RPMI7951 (cell line): ENCODE measurements at places on chromosomes 3 and 15. TPM values are rescaled to one million over a fixed set of nuclear protein-coding genes. Genes with fewer than 3 reads are reported as not detected.

The ACAN gene
- total RNA-seq, result 0.78 and 0.96 TPM in 2 replicates

The MME gene
- 73.8 and 77.4 TPM in 2 replicates for total RNA-seq

The IL17RB gene
- not detected in 2 replicates for total RNA-seq

The FAM107A gene
- not detected in 2 replicates for total RNA-seq

The ARL13B gene
- 13.4 and 18.4 TPM in 2 replicates for total RNA-seq

The MESP2 gene
- total RNA-seq, result 1.8 and 2.6 TPM in 2 replicates

The CFAP20DC gene
- total RNA-seq, result 11.3 and 12.0 TPM in 2 replicates

The CYP1A1 gene
- 1.3 and 1.4 TPM in 2 replicates for total RNA-seq

The CLRN1 gene
- total RNA-seq, result not detected in 2 replicates

The CCR8 gene
- not detected in 2 replicates for total RNA-seq

The PPIP5K1 gene
- total RNA-seq, result 16.7 and 16.9 TPM in 2 replicates

The GHSR gene
- not detected in 2 replicates for total RNA-seq

The ZPLD1 gene
- 0.20 TPM in 1 of 2 replicates, not detected in the other for total RNA-seq

The KLF15 gene
- 0.59 and 0.72 TPM in 2 replicates for total RNA-seq

The CX3CR1 gene
- total RNA-seq, result under 0.01 TPM in 1 of 2 replicates, not detected in the other

The FMN1 gene
- 5.0 and 5.8 TPM in 2 replicates for total RNA-seq

The ZNF385D gene
- not detected in 2 replicates for total RNA-seq

The CXCR6 gene
- total RNA-seq, result not detected in 2 replicates

The CLDN18 gene
- not detected in 2 replicates for total RNA-seq

The DAZL gene
- not detected in 2 replicates for total RNA-seq

The KLHL6 gene
- total RNA-seq, result not detected in 2 replicates

The SEMA3G gene
- total RNA-seq, result 0.10 and 0.12 TPM in 2 replicates

The CHRNB4 gene
- not detected in 2 replicates for total RNA-seq

The CHST2 gene
- total RNA-seq, result 15.7 and 20.7 TPM in 2 replicates

The SLC15A2 gene
- total RNA-seq, result 0.24 and 1.2 TPM in 2 replicates

The GASK1A gene
- not detected in 2 replicates for total RNA-seq

The UTS2B gene
- total RNA-seq, result 0.59 TPM in 1 of 2 replicates, not detected in the other

The MINAR1 gene
- total RNA-seq, result 1.1 and 1.3 TPM in 2 replicates

The ADGRG7 gene
- not detected in 2 replicates for total RNA-seq

The NR2E3 gene
- not detected in 2 replicates for total RNA-seq

The MAGEL2 gene
- not detected in 2 replicates for total RNA-seq

The GOLGA6D gene
- not detected in 2 replicates for total RNA-seq

The GOLGA6B gene
- total RNA-seq, result not detected in 2 replicates

The WNT7A gene
- total RNA-seq, result 0.12 TPM in 1 of 2 replicates, not detected in the other

The TM4SF18 gene
- 5.2 and 5.8 TPM in 2 replicates for total RNA-seq

The HTR3E gene
- total RNA-seq, result not detected in 2 replicates

The OCA2 gene
- not detected in 2 replicates for total RNA-seq

The CTXN2 gene
- total RNA-seq, result not detected in 2 replicates

The TMEM212 gene
- total RNA-seq, result not detected in 2 replicates

The CLDN1 gene
- 0.59 and 1.3 TPM in 2 replicates for total RNA-seq

The SCAMP5 gene
- 4.0 and 4.4 TPM in 2 replicates for total RNA-seq

The GRAMD2A gene
- total RNA-seq, result not detected in 2 replicates

The IQGAP1 gene
- 234 and 273 TPM in 2 replicates for total RNA-seq

The IQCF5 gene
- total RNA-seq, result not detected in 2 replicates

The SERINC4 gene
- total RNA-seq, result not detected in 2 replicates

The AHSG gene
- total RNA-seq, result not detected in 2 replicates

The RUVBL1 gene
- total RNA-seq, result 115 and 119 TPM in 2 replicates

The FOXB1 gene
- not detected in 2 replicates for total RNA-seq

The KCNMB2 gene
- 23.0 and 27.4 TPM in 2 replicates for total RNA-seq
